Bronchus fibroblast of lung (primary cell): ENCODE measurements at places on chromosomes 3 and 15. TPM values are rescaled to one million over a fixed set of nuclear protein-coding genes. Genes with fewer than 3 reads are reported as not detected.

The PPP4R2 gene
- 18.7 and 19.0 TPM in 2 replicates for total RNA-seq

The CORO2B gene
- total RNA-seq = 14.0 and 14.3 TPM in 2 replicates

The MYLK gene
- 149 and 159 TPM in 2 replicates for total RNA-seq

The FRMD5 gene
- total RNA-seq = 0.84 and 0.89 TPM in 2 replicates

The LCTL gene
- total RNA-seq = 0.74 and 1.5 TPM in 2 replicates

The NR1I2 gene
- under 0.01 and 0.34 TPM in 2 replicates for total RNA-seq

The MB21D2 gene
- total RNA-seq = 10.3 and 11.6 TPM in 2 replicates

The IGDCC3 gene
- under 0.01 TPM in 1 of 2 replicates, not detected in the other for total RNA-seq

The CYP8B1 gene
- not detected in 2 replicates for total RNA-seq

The EPHB1 gene
- 1.0 and 1.5 TPM in 2 replicates for total RNA-seq

The GP5 gene
- total RNA-seq = under 0.01 TPM in 1 of 2 replicates, not detected in the other

The ASB14 gene
- not detected in 2 replicates for total RNA-seq

The IL17RD gene
- 1.6 and 2.0 TPM in 2 replicates for total RNA-seq

The KBTBD13 gene
- total RNA-seq = not detected in 2 replicates

The ZNF80 gene
- not detected in 2 replicates for total RNA-seq

The MAP4 gene
- total RNA-seq = 141 and 146 TPM in 2 replicates

The ACTC1 gene
- total RNA-seq = not detected in 2 replicates

The PCBP4 gene
- 61.7 and 64.7 TPM in 2 replicates for total RNA-seq

The TUSC7 gene
- not detected in 2 replicates for total RNA-seq

The A4GNT gene
- not detected in 2 replicates for total RNA-seq

The ARPP21 gene
- not detected in 2 replicates for total RNA-seq

The COL6A5 gene
- not detected in 2 replicates for total RNA-seq

The LNP1 gene
- total RNA-seq = 3.0 and 3.2 TPM in 2 replicates

The VPS39 gene
- total RNA-seq = 30.9 and 33.9 TPM in 2 replicates

The SLC22A14 gene
- not detected in 2 replicates for total RNA-seq

The TLR9 gene
- under 0.01 TPM in 1 of 2 replicates, not detected in the other for total RNA-seq

The LRTM1 gene
- total RNA-seq = not detected in 2 replicates

The SOX14 gene
- total RNA-seq = not detected in 2 replicates

The SI gene
- total RNA-seq = not detected in 2 replicates

The FGF12 gene
- total RNA-seq = 0.15 TPM in 1 of 2 replicates, not detected in the other

The PPP1R14D gene
- total RNA-seq = not detected in 2 replicates

The ADGRG7 gene
- total RNA-seq = not detected in 2 replicates

The ZMYND10 gene
- 0.34 and 1.3 TPM in 2 replicates for total RNA-seq

The IQCF5 gene
- not detected in 2 replicates for total RNA-seq

The TFDP2 gene
- total RNA-seq = 25.6 and 28.9 TPM in 2 replicates

The WWTR1 gene
- total RNA-seq = 19.3 and 20.0 TPM in 2 replicates

The CASR gene
- not detected in 2 replicates for total RNA-seq

The GPR176 gene
- total RNA-seq = 80.7 and 86.2 TPM in 2 replicates

The GRK7 gene
- total RNA-seq = not detected in 2 replicates

The PARP15 gene
- under 0.01 and 0.15 TPM in 2 replicates for total RNA-seq

The ARRDC4 gene
- total RNA-seq = 6.4 and 6.5 TPM in 2 replicates

The NOX5 gene
- total RNA-seq = 0.15 TPM in 1 of 2 replicates, not detected in the other

The NANOGP8 gene
- not detected in 2 replicates for total RNA-seq

The ZXDC gene
- total RNA-seq = 14.3 and 16.1 TPM in 2 replicates
